Activated naive CD4-positive, alpha-beta T cell treated with anti-CD3 and anti-CD28 coated beads for 36 hours (primary cell): ENCODE measurements at places on chromosomes 4 and X.

DNA sequence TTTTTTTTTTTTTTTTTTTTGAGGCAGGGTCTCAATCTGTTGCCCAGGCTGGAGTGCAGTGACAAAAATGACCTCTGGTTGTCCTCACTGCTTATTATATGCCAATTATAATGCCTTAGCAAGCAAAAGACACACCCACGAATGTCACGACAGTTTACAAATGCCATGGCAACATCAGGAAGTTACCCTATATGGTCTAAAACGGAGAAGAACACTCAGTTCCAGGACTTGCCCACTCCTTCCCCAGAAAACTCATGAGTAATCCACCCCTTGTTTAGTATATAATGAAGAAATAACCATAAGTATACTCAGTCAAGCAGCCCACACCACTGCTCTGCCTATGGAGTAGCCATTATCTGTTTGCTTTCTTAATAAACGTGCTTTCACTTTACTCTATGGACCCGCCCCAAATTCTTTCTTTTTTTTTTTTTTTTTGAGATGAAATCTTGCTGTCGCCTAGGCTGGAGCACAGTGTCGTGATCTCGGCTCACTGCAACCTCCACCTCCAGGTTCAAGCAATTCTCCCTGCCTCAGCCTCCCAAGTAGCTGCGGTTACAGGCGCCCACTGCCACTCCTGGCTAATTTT lies 106.2 kb downstream of the SMIM20 start:
- peak; percentile 15 for DNase-seq

DNA sequence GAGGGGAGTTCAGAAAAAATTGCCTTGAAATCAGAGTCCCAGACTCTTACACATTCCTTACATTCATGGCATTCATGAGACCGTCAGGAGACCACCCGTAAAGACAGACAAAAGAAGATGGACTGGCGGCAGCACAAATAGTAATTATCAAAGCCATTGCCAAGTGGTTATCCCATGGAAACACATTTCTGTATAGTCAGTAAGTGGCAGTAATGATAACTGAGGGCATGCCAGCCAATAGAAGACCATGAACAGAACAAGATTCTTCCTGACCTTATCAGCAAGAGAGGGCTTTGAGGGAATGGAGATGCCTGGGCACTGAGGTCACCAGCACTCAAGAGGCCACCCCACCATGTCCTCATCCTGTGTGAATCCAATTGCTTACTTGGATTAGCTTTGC lies 121.7 kb upstream of the HCCS start:
- no peak for DNase-seq

DNA sequence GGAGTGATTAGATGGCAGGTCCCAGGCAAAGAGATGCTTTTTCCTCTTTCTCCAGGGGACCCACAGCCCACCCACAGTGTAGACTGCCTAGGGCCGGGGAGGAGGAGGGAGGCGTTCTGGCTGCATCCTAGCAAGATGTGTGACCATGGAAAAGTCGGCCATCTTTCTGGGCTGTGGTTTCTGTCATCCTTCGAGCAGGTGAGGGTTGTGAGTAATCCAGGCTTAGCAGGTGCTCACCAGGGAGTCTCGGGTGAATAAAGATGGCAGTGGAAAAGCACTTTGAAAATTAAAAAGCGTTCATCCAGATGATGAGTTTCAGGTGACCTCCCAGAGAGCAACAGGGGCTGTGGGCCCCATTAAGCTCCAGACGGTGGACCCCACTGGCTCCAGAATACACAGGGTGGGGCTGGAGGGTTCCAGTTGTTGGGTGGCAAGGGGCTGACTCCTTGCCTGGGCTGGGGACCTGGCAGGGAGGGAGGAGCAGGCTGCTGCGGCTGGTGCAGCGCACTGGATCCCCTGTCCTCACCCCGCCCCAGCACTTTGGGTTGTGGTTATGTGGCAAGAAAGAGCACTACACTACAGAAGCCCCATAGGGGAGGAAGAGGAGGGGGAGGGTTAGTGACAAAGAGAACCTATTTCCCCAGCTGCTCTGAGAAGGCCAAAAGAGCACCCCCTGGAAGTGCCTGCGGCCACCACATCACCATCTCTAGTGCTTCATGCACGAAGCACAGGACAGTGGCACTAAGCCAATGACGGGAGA lies 23.7 kb downstream of the ELF4 start:
- peak; percentile 76 for DNase-seq

- DNase-seq: no peak
Measured at GRCh38 chr4:25928379-25929297, 14.6 kb downstream of the SMIM20 start.

DNA sequence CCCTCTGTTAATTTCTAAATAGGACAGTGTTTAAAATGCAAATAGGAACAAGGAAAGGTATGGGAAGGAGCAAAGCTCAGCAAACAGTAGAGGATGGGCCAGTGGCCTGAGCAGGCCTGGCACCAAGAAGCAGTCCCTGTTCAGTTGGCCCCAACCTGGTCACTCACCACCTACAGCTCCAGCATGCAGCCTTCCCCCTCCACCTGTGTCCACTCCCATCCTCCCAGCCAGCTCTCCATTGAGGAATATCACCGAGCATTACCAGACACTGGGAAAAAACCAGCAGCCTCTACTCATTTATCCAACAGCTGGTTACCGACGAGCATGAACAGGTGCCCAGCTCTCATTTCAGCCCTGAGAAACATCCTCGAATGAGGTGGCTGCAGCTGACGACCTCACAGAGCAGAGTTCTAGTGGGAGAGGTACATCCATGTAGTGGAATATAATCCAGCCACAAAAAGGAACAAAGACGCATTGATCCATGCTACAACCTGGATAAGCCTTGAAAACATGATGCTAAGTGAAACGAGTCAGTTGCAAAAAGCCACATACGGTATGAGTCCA lies 25.6 kb downstream of the CD99L2 start:
- no peak for DNase-seq
